ENCODE measurements at places on chromosomes 11 and 22.

- DNase-seq, result no peak
Observed at GRCh38 chr22:49646876-49647275, 180.8 kb downstream of the BRD1 start.

DNA sequence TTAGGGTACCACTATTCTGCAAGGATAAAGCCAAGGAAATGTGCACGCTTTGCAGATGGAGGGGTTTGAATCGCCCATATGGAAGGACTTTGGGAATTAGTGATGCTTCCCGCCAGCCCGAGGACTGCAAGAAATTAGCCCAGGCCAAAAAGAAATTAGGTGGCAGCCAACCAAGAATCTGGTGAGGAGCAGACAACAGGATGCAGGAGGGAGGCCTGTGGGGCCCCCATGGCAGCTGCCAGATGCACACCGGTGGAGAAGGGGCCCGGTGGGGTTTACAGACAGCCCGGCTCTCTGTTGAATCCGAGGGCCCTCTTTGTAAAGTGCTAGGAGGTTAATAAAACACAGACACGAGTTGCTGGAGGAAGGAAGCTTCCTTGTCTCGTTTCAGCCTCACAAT is 73.5 kb downstream of the TIMP3 start:
- DNase-seq, result no peak

GRCh38 chr11:77770629-77771028 is 49.9 kb downstream of the RSF1 start:
- DNase-seq, result no peak

- DNase-seq, result no peak
Observed at GRCh38 chr11:131760091-131761061, 390.0 kb downstream of the NTM start.

GRCh38 chr22:43441751-43442150 is 29.9 kb downstream of the MPPED1 start:
- no peak for DNase-seq

GRCh38 chr22:17910561-17911311 is 113.6 kb downstream of the MICAL3 start:
- no peak for DNase-seq

DNA sequence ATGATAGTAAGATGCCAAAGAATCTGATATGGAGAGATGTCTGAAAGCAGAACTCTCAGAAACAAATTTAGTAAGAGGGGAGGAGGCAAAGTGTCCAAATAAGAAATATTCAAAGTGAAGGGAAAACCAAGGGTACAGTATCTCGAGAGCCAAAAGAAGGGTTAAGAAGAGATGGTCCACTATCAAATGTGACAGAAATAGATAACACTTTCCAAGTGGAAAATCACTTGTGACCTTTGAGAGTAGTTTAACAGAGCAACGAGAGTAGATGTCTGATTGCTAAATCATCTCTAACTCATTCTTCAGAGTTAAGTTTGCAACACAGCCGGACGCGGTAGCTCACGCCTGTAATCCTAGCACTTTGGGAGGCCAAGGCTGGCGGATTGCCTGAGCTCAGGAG is 4.3 kb upstream of the BUD13 start:
- no peak for DNase-seq

GRCh38 chr11:121494355-121495099 is 41.8 kb upstream of the SORL1-AS1 start:
- peak; percentile 53 for DNase-seq

DNA sequence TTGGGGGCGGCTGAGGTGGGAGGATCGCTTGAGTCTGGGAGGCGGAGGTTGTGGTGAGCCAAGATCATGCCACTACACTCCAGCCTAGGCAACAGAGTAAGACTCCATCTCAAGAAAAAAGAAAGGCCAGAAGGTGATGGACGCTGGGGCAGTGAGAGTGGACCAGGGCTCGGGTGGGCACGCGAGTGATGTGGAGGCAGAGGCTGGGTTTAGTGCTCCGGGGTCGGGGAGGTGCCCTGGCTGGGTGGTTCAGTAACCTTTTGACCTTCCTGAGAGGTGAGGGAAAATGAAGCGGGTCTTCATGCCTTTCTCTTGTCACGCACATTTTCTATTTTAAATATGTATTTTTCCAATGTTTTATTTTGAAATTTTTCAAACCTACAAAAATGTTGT is 45.1 kb downstream of the ST14 start:
- DNase-seq, result no peak

GRCh38 chr11:123526918-123527317 is 96.8 kb downstream of the GRAMD1B start:
- no peak for DNase-seq

- peak; percentile 53 for DNase-seq
Observed at GRCh38 chr11:43579171-43579918, 101.2 kb upstream of the HSD17B12 start.
